ENCODE measurements at places on chromosomes 16 and 17. TPM values are rescaled to one million over a fixed set of nuclear protein-coding genes. Genes with fewer than 3 reads are reported as not detected.

GRCh38 chr17:62791767-62792446 lies 16.2 kb downstream of the MARCHF10 start:
- DNase-seq, result no peak

CMTM2 gene
- 1.3 TPM for total RNA-seq

DNA sequence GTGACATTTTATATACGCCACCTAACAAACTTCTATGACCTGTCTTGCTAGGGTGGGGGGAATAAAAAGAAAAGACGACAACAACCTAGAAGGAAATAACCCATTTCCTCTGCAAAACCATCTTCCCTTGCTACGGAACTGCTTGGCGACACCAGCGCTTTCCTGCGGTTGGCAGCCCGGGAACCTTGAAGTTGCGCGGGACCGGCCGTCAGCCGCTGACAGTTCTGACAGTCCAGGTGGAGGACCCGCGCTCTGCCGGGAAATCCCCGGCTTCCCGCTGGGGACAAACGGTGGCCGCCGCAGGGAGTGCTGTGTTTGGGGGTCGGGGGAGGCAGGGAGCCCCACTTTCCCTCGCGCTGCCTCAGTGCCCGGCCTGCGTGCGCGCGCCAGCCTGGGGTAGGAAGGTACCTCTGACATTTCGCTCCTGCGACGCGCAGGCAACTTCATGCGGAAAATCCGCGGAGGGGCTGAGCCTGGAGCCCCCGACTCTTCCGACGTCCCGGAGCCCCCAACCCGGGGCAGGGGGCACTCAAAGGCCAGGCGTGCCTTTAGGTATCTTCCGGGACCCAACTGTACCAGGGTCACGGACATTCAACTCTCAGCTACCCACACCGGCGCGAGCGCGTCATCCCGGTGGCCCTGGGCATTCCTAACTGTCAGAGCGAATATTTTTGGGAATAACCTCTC lies 516 bp downstream of the SLC16A6 start:
- peak; percentile 79 for DNase-seq

DNA sequence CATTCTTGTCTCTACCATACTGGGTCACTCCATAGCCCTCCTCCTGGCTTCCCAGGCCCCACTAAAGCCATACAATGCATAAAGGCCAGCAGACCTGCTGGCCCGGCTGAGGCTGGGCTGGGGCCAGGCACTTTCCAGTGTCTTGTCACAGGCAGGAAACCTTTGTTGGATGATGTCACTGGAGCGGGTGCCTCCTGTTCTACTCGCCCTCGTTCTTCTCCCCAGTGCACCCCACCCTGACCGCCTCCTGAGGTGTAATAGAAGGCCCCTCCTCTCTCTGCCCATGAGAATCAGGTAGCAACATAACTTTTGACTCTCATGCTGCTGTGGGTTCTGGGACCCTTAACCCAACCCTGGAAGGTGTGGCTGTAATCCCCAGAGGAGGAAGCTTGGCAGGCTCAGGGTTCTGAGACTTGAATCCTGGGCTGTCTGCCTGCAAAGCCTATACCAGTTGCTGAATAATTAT lies 54.2 kb upstream of the IL34 start:
- DNase-seq, result peak; percentile 72

DNA sequence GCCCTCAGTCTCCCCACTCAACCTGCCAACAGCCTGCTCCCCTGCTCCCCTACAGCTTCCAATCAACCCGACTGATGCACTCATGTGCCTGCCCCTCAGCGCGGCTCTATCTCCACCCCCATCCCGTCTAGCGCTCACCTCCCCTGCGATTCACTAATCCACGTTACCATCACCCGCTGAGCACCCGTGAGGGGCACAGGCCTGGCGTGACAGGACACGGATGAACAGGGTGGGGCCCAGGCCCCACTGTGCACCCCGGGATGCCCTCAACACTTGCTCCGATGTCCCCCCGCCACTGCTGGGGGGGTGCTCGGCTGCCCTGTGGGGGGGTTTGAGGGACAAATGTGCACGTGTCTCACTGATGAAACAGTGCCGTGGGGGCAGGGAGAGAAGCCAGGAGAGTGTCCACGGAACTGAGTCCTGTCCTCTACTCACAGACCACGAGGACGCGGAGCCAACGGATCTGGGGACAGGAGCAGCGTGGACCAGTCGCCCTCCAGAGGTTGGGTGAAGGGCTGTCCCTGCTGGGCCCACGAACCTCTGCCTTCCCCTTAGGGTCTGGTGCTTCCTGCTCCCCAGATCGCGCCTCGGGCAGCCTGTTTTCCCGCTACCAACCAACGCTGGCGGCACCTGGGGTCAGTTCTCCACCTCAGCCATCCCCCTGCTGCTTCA lies 66.7 kb downstream of the RPH3AL start:
- peak; percentile 42 for DNase-seq

PLXDC1 gene
- total RNA-seq, result 39.1 TPM

SLFN12 gene
- total RNA-seq, result 20.8 TPM

- DNase-seq, result no peak
Measured at GRCh38 chr17:19713462-19713861, 2.9 kb downstream of the SLC47A2 start.

DNA sequence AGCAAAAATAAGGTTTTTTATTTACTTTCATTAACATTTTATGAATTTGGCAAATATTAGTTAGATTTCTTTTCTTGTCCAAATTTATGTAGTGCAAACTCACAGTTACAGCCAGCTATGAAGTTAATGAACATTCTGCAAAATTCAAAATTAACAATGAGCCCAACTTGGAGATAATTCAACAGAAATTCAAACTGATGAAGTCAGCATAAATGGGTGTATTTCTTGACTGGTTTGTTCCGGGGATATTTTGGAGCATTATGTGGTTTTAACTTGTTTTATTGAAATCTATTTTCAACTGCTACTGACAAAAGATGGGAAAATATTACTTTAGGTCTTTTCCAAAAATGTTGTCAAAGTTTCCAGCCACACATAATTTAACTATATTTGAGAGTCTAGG lies 807.9 kb downstream of the CDH8 start:
- DNase-seq, result no peak

GRCh38 chr17:10061111-10061845 lies 137.1 kb downstream of the GAS7 start:
- peak; percentile 67 for DNase-seq

- DNase-seq, result no peak
Measured at GRCh38 chr16:17273142-17273561, 197.6 kb downstream of the XYLT1 start.

DNA sequence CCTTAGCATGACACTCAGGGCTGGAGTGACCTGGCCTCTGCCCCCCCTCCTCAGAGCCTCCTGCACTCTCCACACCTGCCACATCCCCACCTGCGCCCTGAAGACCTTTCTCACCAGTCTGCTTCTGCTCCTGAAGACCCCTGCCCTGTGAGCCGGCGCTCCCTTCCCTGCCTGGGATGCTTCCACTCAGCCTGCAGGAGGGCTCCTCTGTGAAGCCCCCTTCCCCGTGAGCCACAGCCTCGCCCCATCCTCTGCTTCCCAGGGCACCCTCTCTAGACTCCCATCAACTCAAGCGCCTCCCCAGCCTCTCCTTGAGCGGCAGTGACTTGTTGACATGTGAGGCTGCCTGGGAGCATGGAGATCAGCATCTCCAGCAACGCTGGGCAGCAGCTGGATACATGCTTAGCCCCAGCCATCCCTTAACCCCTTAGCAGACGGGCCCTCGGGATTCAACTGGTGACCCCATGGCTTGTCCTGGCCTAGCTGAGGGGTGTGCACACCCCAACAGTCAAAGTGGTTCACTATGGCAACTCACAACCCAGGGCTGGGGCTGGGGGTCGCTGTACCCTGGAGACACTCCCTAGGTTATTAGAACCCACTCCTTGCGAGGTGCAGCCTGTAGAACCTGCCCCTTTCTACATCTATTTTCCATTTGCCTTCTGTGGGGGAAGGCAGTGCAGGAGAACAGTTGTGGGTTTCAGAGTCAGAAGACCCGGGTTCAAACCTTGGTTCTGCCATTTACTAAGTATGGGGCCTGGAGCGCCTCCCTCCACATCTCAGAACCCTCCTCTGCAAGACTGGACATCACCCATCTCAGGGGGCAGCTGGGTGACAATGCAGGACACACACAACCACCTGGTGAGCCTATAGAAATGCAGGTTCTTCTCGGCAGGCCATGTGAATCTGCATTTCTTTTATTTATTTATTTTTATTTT lies 21.5 kb downstream of the TMEM235 start:
- peak; percentile 62 for DNase-seq

- DNase-seq, result no peak
Measured at GRCh38 chr17:66348584-66349165, 46.3 kb downstream of the PRKCA start.

- no peak for DNase-seq
Measured at GRCh38 chr16:27625050-27625697, 75.2 kb downstream of the KATNIP start.

DNA sequence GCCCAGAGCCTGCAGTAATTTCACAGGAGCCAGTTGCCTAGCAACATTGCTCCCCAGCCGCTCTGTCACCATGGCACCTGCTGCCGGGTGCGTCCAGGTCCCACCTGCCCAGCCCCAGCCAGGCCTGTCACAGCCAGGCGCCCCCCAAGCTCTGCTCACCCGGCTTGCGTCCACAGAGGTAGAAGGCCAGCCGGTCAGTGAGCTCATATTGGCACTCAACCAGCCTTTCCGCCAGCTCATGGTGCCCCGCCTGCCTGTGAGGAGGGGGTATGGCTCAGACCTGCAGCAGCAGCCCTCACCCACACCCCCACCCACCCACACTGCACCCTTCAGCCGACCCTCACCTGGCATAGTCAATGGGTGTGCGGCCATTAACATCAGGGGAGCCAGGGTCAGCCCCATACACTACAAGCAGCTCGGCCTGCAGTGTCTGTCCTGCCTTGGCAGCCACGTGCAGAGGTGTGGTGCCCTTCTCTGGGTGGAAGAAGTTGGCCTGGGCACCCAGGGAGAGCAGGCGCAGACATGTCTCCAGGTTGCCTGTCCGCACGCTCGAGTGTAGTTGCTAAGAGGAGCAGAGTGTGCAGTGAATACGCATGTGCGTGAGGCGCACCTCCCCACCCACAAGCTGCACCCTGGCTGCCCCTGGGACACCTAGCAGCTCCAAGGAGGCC lies 7.7 kb downstream of the GIT1 start:
- DNase-seq, result no peak

- no peak for DNase-seq
Measured at GRCh38 chr16:22765479-22765878, 48.5 kb upstream of the HS3ST2 start.

FTSJ3 gene
- 38.1 TPM for total RNA-seq

- DNase-seq, result peak; percentile 79
Measured at GRCh38 chr17:78168903-78169793, 767 bp downstream of the SYNGR2 start.

AGRP gene
- total RNA-seq, result not detected

- DNase-seq, result peak; percentile 74
Measured at GRCh38 chr17:3989041-3989886, 25.0 kb upstream of the ATP2A3 start.

MYH8 gene
- not detected for total RNA-seq

DNA sequence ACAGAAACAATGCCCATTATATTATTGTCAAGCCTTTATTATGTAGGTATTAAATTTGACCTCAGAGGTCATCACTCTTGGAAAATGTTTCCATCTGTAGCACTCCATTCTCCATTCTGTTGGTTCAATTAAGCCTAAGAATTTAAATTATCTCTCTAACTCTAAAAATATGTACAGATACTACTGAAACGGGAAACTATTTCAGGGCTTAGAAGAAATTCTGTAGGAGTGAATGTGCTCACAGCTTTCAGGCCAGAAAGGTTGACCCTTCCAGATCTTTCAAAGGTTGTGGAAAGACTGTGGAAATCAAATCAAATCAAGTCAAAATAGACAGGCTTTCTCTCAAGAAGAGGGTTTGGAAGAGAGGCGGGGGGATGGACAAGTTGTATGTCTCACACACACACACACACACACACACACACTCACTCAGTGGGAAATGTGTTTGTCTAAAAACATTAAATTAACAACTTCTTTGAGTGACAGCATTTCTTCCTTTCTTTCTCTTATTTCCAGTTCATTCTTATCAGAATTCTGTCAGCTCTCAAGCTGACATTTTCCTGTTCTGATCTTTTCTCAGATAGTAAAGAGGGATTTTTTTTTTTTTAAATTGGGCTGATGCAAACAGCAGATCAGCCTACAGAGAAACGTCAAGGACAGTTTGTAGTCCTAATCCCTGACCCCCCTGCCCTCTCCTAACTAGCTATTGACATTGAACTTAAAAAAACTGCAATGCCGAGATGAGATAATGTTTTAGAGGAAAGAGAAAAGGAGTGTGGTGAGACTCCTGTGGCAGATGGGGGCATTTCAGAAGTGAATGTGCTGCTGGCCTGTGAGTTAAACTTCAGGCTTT lies 139.0 kb upstream of the ZFHX3 start:
- no peak for DNase-seq

KRT25 gene
- total RNA-seq, result not detected

TPSAB1 gene
- total RNA-seq, result 12.2 TPM

DNA sequence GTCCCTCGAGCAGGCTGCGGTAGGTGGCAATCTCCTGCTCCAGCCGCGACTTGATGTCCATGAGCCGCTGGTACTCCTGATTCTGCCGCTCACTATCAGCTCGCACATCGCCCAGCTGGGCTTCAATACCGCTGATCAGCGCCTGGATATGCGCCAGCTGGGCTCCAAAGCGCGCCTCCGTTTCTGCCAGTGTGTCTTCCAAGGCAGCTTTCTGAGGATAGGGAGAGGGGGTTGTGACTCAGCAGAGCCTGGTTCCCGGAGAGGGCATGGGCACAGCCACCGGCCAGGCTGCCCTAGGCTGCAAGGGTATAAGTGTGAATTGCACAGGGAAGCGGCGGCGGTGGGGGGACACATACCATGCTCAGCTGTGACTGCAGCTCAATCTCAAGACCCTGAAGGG lies 4.3 kb downstream of the KRT19 start:
- DNase-seq, result no peak

ATP1B2 gene
- 7.2 TPM for total RNA-seq

GRCh38 chr17:14068542-14069250 lies 608 bp upstream of the COX10 start:
- no peak for DNase-seq

GPR139 gene
- not detected for total RNA-seq
